T-helper 9 cell (primary cell): ENCODE measurements at places on chromosomes 11 and 22.

DNA sequence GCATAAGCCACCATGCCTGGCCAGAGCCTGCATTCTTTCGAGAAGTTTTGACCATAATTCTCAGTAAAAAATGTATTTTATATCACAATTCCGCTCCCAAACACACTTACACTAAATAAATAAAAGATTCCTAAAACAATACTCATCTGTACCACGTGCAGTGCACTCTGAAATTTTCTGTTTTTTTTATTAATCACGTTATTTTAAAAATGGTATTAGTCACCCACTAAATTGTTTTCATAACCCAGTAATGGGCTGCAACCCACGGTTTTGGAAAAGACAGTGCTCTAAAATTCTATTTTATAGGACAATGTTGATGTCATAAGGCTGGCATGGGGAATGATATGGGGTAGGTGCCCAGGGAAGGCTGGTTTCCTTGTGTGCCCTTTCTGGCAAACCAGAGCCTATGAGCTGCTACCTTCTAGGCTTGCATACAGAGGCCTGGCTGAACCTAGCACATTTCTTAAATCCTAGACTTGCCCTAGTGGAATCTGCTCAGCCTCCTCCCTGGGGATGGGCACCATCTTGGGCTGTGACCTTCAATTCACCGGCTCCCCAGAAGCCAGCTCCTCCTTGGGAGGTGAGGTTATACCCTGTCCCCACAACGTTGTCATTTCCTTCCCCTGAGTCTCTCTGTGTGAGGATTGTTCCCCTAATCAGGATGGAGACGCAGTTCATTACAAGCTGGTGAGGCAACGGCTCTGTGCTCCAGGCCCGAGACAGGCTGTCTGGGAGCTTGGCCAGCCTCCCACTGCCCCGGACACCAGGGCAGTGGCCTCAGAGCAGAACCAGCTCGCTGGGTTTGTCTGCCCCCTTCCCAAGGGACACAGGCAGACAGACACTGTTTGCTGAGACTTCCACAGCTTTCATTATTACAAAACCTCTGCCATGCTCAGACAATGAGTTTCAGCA, 116.5 kb upstream of the NAV2 start:
- DNase-seq: no peak

DNA sequence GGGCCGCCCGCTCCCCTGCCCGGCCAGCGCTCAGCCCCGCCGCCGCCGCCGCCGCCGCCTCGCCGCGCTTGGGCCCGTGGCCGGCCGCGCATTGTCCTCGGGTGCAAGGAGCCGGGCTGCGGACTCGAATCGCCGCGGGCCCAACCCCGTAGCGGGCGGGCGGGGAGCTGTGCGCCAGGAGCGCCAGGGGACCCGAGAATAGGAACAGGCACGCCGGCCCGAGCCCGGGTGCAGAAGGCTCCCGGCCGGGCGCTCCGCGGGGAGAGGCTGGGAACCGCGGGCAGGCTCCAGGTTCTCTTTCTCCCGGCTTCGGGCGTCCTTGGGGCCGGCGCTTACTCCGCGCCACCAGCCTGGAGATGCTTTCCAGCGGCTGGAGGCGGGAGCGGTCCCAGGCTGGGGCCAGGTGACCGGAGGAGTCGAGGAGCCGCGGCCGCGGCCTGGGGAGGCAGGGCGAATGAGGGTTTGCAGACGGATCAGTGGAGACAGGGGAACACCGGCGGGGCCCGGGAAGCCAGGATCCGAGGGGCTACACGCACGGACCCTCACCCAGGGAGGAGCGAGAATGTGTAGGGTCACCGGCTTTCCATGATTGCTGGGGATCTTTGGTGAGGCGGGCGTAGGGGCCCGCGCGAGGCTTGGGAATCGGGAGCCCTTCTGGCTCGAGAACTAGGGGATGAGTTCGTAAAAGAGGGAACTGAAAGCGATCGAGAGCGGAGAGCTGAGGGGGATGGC, 726 bp downstream of the PKNOX2 start:
- no peak for DNase-seq

DNA sequence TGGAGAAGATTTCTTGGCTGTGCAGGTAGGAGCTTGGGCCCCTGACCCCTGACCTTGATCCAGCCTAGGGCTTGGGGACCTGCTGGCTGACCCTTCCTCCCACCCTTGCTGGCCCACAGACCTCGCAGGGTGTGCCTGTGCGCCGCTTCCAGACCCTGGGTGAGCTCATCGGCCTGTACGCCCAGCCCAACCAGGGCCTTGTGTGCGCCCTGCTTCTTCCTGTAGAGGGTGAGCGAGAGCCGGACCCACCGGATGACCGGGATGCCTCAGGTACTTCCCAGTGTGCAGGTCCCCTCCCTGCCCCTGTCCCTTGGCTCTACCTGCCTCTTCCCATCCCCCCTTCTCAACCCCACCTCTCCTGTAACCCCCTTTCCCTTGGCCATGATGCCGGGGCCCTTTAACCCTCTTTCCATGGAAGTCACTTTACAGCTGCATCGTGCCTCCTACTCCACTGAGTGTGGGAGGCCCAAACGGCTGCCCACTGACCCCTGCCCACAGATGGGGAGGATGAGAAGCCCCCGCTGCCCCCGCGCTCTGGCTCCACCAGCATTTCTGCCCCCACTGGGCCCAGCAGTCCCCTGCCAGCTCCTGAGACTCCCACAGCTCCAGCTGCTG, 3.8 kb downstream of the INPPL1 start:
- no peak for DNase-seq

DNA sequence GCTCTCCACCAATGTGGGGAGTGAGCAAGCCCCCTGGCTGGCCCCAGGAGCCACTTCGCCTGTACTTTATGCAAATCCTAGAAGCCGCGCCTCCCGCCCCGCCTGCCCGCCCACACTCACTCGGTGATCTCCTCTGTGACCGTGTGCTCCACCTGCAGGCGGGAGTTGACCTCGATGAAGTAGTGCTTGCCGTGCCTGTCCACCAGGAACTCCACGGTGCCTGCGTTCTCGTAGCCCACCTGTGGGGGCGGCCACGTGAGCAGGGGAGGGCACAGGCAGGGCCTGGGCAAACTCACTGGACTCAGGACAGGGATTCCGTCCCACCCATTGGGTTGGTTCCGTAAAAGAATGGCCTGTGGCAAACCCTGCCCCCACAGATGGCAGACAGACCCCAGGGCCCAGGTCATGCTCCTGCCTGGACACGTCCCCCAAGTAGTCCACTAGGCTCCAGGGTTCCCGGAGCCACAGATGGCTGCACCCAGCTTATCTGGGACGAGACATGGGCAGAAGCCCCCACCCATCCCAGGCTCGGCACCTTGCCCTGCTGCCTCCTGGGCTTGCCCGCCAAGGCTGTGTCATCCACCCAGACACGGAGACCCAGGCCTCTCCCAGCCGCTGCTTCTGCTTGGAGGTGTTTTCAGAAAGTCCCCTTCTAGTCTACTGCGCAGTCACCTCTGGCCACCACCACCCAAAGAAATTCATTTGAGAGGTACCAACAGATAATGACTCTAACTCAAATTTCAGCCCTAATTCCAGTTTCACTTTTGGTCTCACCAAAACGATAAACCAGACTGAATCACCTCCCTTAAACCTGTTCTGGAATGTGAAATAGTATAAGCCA, 12.1 kb downstream of the LRFN4 start:
- peak; percentile 65 for DNase-seq

DNA sequence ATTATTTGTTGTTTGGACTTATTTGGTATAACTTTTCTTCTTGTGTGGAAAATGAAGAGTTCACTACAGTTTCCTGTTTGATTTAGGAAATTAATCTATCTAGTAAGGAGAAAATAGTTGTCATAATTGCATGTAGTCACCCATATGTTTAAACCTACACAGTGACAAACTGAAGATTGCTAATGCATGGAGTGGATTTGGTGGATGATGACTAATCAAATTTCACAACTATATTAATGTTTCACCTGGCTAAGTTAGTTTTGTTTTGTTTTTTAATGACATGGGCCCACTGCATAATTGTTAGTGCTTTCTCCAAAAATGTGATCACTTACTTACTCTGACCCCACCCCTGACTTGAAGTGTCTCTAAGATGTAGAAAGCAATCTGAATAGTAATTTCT, 170.6 kb downstream of the DYNC2H1 start:
- DNase-seq: no peak
